ENCODE measurements at places on chromosomes 6 and 20. TPM values are rescaled to one million over a fixed set of nuclear protein-coding genes. Genes with fewer than 3 reads are reported as not detected.

- H3K4me3 ChIP-seq = no peak overlapping the region
- no peak overlapping the region for H3K27ac ChIP-seq
- DNase-seq = no peak
- H3K36me3 ChIP-seq = no peaks in the 10 kb centered on the region
- no peaks in the 10 kb centered on the region for H3K4me1 ChIP-seq
These were observed 380.3 kb downstream of the DHX35 start for GRCh38 chr20:39342463-39342862.

GRCh38 chr20:24445510-24446170 lies 23.8 kb upstream of the SYNDIG1 start:
- peaks cover 38% of the 10 kb centered on the region for H3K27me3 ChIP-seq
- no peaks in the 10 kb centered on the region for H3K36me3 ChIP-seq
- peaks cover 3% of the 10 kb centered on the region for H3K4me1 ChIP-seq
- H3K27ac ChIP-seq = no peak overlapping the region
- no peak for DNase-seq

Gene HTR1E
- total RNA-seq = not detected

DNA sequence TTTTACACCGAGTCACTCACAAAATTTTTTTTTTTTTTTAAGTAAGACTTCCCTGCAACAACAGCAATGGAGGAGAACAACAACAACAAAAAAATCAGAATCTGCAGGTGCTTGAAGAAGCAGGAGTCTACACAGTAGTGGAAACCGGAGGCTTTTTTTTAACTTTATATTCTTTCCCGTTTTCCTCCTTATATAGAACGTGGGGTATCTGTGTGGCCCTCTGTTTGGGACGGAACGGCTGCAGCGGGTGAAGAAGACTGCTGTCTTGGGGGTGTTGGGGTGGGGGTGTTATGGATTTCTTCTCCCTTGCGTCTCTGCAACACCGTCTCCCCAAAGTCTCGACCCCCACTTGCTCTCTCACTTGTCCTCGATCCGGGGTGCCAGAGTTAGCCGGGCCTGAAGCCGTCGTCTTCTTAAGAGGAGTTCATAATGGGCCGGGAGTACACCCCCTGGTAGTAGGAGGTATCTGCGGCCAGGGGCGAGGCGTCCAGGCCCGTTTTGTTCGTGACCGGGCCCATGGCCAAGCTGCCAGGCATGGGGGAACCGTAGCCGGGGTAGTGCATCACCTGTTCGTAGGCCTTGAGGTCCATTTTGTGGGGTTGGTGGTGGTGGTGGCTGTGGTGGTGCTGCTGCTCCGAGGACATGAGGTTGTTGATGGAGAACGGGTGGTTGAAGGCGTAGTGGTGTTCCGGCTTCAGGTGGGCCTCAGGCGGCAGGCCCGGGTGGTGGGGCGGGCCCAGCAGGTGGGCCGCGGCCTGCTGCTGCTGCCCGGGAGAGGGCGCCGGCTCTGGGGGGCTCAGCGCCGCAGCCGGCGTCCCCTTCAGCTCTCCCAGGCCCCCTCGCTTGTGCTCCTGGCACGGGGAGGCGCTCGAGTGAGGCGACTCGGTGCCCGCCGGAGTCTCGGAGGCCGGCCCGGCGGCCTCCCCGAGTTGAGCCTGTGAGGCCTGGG lies 2.7 kb downstream of the FOXA2 start:
- no peak overlapping the region for H3K27ac ChIP-seq
- peaks cover 8% of the 10 kb centered on the region for H3K36me3 ChIP-seq
- DNase-seq = no peak
- H3K27me3 ChIP-seq = peaks cover 53% of the 10 kb centered on the region
- H3K4me3 ChIP-seq = no peak overlapping the region

GRCh38 chr6:170253910-170254269 lies 37.0 kb downstream of the DLL1 start:
- no peak overlapping the region for H3K4me3 ChIP-seq
- H3K4me1 ChIP-seq = peaks cover 2% of the 10 kb centered on the region
- DNase-seq = no peak
- H3K36me3 ChIP-seq = no peaks in the 10 kb centered on the region

DNA sequence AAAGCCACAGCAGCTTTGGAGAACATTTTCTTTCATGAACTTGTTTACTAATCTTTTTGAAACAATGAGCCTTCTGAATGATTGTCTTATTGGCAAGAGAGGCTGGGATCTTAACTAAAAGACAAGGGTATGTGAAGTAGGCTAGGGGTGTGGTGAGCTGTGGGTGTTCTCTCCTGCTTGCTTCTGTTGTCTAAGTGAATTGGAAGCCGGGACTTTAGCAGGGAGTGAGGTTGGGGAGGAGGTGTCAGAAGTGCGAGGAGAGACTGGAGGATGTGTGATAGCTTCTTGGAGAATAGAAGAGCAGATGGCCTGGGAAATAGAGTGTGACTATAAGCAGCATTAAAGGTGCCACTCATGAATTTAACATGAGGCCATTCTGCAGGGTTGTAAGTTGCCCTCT lies 562.8 kb downstream of the UTRN start:
- no peak overlapping the region for H3K4me3 ChIP-seq
- peaks cover 6% of the 10 kb centered on the region for H3K4me1 ChIP-seq
- DNase-seq = no peak
- H3K27me3 ChIP-seq = no peaks in the 10 kb centered on the region
- H3K27ac ChIP-seq = no peak overlapping the region
- peaks cover 12% of the 10 kb centered on the region for H3K36me3 ChIP-seq

Gene MLIP
- total RNA-seq = not detected

- no peak for DNase-seq
- H3K36me3 ChIP-seq = no peaks in the 10 kb centered on the region
- no peak overlapping the region for H3K4me3 ChIP-seq
- peaks cover 50% of the 10 kb centered on the region for H3K27me3 ChIP-seq
These were observed 254.3 kb downstream of the SLC35F1 start for GRCh38 chr6:118161343-118161742.

- no peak overlapping the region for H3K4me3 ChIP-seq
- H3K27ac ChIP-seq = no peak overlapping the region
- H3K4me1 ChIP-seq = peaks cover 2% of the 10 kb centered on the region
- H3K27me3 ChIP-seq = peaks cover 77% of the 10 kb centered on the region
- peaks cover 4% of the 10 kb centered on the region for H3K36me3 ChIP-seq
These were observed 8.1 kb downstream of the TFAP2B start for GRCh38 chr6:50826803-50827202.

DNA sequence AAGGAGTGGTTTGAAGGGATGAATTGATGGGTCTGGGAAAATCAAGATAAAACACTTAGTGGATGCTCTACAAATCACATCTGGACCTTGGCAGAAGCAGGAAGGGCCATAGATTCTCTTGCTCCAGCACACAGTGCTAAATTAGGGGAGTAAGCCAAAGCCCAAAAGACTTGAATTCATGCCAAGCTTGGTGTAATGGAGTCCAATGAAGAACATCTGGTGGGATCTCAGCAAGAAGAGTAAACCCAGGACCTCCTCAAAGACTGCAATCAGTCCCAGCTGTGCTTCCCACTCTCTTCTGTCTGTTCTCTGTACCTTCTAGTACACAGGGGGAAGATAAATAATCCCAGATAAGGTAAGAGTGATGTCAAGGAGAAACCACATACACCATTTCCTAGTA lies 683.4 kb downstream of the RNF144B start:
- no peaks in the 10 kb centered on the region for H3K27me3 ChIP-seq
- H3K4me3 ChIP-seq = no peak overlapping the region
- no peaks in the 10 kb centered on the region for H3K4me1 ChIP-seq
- H3K36me3 ChIP-seq = no peaks in the 10 kb centered on the region
- DNase-seq = no peak
- no peak overlapping the region for H3K27ac ChIP-seq

Gene TP53INP2
- total RNA-seq = 62.4 TPM
